Anterior cingulate cortex (tissue), 58 donors: ENCODE measurements at places on chromosomes 7 and 10.

DNA sequence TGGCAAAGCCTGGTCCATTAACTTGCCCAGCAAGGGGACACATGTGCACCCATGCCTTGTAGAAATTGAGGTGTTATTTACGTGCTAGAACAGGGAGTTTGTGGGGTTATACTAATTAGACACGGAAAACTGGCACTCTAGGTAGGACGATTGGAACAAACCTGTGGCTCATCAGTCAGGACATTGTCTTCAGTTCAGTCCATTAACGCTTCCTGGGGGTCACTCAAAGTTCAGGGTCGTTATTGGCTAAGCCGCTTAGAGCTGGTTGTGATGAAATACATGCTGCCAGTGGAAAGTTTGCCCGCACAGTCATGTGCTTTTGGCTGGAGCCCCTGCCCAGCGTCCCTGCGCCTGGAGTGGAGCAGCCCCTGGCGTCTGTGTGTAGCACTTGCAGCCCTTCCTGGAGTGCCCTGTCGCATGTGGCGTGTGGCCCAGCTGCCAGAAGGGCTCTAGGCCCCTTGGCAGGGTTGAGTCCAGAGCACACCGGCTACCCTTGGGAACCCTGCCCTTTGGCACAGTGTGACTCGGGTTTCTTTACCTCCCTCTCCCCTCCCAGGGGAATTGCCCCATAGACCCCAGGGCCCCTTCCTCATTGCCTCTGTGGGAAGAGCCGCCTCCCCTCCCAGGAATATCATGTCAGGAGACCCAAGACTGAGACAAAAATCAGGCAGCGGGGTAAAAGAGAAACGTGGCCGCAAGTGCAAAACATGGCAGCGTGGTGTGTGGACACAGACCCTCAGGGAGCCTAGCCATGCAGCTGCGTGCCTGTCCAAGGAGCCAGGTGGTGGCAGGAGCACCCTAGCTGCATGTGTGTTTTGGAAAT, 9.8 kb downstream of the ZNF775 start:
- DNase-seq = peak; percentile 85

DNA sequence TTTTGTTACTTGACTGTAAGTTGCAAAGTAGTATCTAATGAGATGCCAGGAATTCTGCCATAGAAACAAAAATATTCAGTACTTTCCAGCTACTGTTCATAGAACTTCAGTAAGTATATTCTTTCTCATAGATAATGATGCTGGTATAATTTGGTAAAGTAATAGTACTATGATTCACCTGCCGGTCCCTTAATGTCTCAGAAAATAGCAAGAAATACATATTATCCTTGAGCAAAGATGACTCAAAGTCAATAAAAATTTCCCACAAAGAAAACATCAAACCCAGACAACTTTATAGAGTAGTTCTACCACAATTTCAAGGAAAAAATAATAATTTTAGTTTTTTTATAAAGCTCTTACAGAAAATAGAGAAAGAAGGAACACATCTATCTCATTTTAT, 105.4 kb downstream of the EPDR1 start:
- no peak for DNase-seq

DNA sequence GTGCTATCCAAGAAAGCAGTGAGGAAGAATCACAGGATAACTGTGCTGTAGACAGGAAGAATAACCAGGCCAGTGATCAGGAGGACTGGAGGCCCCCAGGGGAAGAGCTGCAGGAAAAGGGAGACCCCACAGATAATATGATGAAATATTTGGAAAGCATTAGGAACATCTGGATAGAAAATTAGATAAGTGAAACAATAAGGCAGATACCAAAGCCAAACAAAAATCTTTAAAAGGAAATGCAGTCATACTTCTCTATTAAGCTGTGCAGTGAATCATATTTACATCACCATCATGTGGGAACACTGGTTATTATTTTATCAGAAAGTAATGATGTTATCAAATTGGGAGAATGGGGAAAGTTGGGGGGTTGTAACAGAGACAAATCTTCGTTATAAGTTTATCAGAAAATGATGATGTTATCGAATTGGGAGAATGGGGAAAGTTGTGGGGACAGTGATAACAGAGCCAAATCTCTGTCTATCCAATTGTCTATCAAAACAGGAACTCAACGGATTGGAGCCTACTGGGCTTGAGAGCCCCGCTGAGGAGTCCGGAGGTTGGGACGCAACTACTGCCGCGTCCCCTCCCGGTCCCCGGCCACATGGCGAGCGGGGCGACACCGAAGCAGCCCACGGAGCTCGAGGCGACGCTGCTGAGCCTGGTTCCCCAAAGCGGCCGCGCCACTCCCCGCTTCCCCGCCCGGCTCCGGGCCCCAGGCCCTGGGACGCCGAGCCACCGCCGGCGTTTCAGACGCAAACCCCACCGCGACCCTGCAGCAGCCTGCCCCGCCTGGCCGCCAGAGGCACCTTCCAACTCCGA, 14.0 kb upstream of the RALA start:
- no peak for DNase-seq

GRCh38 chr7:66170309-66171231, 34.6 kb upstream of the TPST1 start:
- no peak for DNase-seq

- DNase-seq = no peak
These were observed 27.7 kb upstream of the CAMK1D start for GRCh38 chr10:12321641-12322040.

- DNase-seq = no peak
These were observed 136.4 kb downstream of the RPS24 start for GRCh38 chr10:78170026-78170475.

- no peak for DNase-seq
These were observed 160.8 kb downstream of the PKD1L1 start for GRCh38 chr7:47787249-47788069.

- peak; percentile 44 for DNase-seq
These were observed 1.1 kb downstream of the GRID1 start for GRCh38 chr10:86365346-86366032.

DNA sequence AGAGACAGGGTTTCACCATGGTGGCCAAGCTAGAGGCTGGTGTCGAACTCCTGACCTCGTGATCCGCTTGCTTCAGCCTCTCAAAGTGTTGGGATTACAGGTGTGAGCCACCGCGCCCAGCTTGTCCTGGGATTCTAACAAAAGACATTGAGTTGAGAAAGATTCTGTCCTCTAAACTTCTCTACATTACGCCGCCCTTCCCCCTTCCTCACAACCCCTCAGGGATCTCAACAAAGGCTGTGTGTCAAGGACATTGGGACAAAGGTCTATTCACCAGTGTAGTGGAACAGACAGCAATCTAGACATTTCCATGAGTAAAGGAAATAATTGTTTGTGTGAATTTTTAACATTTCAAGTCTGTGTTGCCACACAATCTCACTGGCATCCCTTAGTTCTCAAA, 68.8 kb upstream of the KIF5B start:
- no peak for DNase-seq

DNA sequence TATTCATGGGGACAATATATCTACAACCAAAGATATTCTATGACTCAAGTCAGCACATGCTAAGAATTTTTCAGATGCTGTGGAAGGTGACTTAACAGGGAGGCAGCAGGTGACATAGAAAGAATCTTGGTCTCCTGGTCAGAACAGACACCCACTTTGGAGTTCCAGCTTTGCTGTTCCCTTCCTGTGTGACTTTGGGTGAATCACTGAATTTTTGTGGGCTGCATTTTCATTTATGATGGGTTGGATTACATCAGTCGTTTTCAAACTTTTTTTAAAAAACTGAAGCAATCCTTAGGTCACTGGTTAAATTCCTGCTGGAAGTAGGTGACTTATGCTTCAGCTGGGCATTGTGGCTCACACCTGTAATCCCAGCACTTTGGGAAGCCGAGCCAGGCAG, 24.9 kb downstream of the RGR start:
- no peak for DNase-seq

- no peak for DNase-seq
These were observed 6.5 kb downstream of the SHH start for GRCh38 chr7:155805826-155806095.

DNA sequence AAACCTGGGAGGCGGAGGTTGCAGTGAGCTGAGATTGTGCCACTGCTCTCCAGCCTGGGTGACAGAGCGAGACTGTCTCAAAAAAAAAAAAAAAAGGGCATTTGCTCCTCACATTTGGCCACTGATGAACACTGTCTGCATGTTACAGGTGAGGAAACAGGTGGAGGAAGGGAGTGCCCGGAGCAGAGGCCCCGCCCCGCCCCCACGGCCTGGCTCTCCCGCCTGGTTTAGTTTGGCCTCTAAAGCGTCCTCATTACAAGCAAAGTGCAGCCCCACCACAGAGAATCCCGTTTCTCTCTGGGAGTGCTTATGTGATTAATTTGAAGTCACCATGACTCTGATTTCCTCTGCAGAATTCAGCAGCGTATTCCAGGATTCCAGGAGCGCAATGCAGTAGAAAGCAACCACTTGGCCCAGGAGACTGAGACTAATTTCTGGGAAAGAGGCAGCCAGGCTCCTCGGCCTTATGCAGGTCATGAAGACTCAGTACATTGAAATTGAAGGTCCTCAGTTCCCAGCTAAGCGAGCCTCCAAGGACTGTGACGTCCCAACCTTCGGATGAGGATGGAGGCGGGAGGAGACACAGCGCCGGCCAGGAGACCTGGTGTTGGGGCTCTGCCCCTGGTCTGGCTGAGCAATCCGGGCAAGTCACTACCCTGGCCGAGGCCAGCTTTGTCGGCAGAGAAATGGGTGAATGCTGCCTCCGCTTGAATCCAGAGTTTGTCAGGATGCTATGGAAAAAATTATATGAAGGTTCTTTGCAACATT, 44.7 kb downstream of the RBM17 start:
- DNase-seq = no peak

- peak; percentile 41 for DNase-seq
These were observed 23.6 kb downstream of the ST8SIA6 start for GRCh38 chr10:17430647-17431355.

- DNase-seq = no peak
These were observed 174.5 kb downstream of the GFRA1 start for GRCh38 chr10:116098411-116099022.

DNA sequence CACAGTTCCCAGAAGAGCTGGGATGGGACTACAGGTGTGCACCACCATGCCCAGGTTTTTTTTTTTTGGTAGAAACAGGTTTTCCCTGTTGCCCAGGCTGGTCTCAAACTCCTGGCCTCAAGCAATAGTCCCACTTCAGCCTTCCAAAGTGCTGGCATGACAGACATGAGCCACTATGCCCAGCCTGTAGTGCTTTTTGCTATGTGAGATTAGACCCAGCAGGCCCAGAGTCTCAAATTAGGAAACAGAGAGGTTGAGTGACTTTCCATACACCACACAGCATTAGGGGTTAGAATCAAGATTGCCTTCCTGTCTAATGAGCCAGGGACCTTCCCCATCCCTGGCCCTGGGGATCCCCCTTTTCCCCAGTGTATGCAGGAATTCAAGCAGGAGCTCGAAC, 90.8 kb upstream of the KCTD7 start:
- DNase-seq = no peak

DNA sequence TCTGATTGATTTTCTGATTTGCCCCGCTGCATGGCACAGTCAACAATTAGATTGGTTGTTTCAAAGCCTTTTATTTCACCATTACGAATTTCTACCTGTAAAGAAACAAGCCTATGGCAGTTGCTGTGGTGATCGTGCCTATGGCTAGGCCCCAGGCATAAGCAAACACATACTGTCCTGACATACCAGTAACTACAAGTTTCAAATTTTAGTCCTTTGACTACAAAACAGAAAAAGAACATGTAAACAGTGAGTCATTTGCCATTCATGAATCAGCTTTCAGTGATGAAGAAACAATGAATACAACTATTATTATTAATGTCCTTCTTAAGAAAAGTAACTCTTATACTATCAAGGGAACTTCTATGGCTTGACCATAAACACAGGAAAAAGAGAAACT, 168.0 kb upstream of the LRRN3 start:
- no peak for DNase-seq

DNA sequence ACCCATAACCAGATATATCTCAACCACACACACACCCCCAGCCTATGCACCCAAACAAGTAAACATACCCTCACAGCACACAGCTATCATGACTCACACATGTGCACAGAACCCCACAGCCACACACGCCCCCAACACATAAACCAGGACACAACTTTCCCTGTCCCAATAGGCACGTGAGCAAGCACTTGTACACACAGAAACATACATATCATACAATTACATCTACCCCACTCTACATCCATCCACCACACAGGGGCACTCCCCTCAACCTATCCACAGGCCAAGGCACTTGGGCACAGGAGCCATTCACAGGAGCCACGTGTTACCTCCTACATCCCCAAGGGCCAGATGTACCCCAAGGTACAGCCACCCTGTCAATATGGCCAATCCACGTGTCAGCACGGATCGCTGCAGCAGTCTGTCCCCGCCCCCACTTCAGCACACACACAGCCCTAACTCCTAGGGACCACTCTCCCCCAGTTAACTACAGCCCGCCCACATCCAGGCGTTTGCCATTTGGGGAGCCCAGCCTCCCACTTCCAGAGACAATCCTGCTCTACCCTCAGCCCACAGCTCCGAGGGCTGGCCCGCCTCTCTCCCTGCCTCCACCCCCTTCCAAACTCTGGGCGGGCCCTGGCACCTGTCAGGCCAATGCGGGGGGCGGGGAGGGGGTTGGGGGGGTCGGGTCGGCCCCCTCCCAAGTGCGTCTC, 163.5 kb downstream of the SH3PXD2A start:
- no peak for DNase-seq

GRCh38 chr7:86326847-86327246, 316.9 kb upstream of the GRM3 start:
- no peak for DNase-seq

GRCh38 chr7:3893151-3893788, 592.2 kb downstream of the SDK1 start:
- no peak for DNase-seq

DNA sequence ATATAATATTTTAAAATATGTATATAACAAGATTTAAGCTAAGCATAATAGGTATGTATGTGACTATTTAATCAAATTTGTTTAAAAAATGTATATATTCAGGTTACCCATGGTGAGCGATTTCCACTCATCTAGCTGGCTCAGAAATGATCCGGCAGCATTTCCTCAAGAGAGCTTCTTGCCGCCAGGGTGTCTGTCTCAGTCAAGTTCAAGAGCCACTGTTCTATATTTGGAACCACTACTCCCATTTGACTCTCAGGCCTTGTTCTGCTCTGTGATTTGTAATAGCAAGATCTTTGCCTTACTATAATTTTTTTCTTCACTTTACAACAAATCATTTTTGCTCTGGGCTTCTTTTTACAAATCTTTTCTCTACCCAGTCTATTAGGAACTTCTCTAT, 48.7 kb upstream of the CNTNAP2 start:
- DNase-seq = no peak

- DNase-seq = no peak
These were observed 156.1 kb downstream of the RNLS start for GRCh38 chr10:88427024-88427423.

DNA sequence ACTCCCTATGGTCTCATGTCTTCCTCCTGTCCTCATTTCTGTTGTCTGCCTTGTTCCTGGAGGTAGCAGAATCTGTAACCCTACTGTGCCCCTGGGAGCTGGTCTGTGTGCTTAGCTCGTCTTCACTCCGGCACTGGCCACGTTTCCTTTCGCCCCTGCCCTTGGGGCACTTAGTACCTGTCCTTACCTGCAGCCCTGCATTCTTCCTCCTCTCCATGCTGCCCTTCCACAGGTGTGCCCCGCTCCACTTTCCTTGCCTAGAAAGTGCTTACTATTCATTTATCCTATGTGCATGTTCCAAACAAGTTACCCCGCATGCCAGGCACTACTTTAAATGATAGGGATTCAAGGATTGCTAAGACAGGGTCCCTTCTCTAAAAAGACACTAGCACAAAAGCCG, 199.9 kb upstream of the ZMIZ1 start:
- no peak for DNase-seq
